GM13977 (cell line): ENCODE measurements at places on chromosomes 3 and 15.

DNA sequence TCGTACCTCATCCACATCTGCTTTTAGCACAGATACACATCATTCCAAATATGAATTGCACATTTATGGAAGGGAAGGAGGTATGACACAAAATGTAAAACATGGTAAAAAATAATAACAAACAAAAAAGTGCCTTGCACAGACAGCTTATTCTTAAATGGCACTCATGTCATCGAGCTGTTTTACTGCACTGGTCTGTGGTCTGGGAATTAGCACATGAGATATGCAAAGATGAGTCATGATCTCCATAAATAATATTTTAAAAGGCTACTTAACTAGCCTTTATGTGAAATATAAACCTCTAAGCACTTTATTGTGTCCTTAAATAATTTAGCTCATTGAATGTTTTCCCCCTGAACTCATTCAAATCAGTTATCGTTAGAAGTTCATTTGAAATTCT is 142.2 kb upstream of the ZNF385D start:
- DNase-seq: no peak

DNA sequence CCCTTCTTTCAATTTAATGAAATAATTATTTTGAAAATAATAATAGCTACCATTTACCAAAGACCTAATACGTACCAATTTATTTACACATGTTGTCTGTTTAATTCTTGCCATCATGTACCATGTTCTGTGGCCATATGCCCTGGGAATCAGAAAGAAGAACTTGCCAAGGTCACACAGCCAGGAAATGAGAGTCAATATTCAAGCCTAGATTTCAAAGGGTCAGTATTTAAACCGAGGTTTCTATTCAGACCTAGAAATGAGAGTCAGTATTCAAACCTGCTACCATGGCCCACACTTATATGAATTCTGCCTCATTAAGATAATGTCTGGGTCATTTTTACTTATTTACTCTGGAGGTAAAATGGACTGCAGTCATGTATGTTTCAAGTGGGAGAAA is 103.6 kb upstream of the TBL1XR1 start:
- DNase-seq: no peak

DNA sequence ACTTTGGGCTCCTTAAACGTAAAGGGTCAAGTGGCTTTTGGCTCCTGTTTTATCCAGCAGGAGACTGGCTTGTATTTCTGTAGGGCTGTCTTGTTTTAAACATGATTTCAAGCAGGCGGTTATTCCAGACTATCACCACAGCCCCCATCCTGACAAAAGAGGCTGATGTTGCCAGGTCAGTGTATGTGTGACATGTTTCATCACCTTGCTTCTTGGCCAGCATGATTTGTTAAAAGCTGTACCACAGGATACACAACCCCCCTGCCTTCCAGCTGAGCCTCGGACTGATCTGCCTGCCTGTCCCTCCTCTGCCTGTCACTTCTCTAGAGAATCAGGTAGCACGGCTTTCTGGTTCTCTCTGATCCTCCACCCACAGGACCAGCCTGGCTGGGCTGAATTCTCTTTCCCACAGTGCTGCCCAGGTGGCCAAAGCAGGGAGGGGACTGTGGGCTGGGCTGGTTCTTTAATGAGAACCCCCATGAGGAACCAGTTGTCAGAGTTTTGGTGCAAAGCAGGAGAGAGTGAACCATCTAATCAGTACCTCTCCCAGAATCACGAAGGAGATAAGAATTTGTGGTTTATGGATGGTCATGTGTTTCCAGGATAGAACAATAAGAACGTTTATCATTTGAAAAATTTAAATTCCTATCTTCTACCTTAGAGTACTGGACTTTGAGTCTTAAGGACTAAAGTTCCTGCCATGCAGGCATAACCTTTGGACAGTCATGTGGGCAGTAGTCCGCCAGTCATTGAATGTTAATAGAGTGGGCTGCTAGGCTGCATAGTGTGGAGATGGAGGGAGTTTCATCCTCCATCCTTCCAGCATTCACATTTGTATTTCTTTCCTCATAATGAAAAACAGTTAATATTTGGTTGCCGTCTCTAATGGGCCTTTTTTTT is 8.8 kb downstream of the ABHD6 start:
- no peak for DNase-seq

DNA sequence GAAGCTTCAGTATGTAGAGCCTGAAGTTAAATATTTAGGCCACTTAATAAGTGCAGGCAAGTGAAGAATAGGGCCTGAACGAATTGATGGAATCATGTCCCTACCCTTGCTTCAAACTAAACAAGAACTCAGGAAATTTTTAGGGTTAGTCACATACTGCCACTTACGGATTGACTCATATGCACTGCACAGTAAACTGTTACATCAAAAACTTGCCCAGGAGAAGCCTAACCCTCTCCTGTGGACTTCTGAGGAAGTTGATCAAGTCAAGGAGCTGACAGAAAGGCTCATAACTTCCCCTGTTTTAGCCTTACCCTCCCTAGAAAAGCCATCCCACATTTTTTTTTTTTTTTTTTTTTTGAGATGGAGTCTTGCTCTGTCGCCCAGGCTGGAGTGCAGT is 20.6 kb upstream of the KBTBD12 start:
- DNase-seq: no peak

- no peak for DNase-seq
Observed at GRCh38 chr3:152742368-152743347, 92.3 kb upstream of the P2RY1 start.

- DNase-seq: no peak
Observed at GRCh38 chr15:73046073-73046472, 6.2 kb upstream of the NEO1 start.

DNA sequence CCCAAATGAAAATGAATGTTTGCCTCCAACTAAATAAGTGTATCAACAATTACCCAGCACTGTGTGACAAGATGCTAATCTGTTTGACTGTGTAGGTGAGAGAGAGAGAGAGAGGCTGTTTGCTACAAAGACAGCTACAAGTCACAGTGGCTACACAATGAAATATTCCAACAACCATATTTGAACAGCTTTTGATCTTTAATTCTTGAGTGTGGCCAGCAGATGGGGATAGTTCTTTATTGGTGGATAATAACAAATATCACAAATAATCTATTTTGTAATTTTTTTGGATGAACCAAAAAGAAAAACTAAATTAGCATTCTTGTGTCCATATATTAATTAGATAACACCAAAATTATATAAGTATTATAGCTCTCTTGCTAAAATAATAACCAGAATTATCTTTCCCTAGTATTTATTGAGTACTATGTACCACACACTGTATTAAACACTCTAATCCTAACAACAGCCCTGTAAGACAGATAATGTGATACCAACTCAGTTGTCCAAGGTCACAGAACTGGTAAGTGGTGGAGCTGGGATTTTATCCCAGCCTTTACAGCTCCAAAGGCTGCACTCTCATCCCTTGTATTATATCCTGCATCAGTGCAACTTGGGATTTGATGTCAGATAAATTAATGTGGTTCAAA is 61.9 kb upstream of the C3orf80 start:
- no peak for DNase-seq
